Stimulated activated CD8-positive, alpha-beta memory T cell treated with anti-CD3 and anti-CD28 coated beads, Interleukin-15, amount 100 ng/mL, for 4 hours (primary cell): ENCODE measurements at places on chromosomes 1 and 21.

DNA sequence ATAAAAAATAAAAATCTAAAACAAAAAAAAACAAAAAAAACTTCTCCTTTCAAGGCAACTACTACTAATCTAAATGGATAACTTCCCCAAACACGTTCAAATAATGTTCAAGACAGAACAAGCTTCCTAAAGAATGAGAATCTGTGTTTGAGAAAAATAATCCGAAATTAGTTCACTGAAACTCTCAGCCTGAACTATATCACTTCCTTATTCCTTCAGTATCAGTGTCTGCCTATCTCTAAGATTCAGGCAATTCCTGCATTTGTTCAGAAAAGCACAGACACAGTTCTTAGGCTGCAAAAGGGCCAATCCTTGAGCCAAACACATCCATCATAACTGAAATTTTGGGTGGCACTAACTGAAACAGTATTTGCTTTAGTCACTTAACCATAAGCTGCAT is 22.4 kb downstream of the DSTYK start:
- no peak for DNase-seq

GRCh38 chr1:163069655-163070277 is 605 bp downstream of the RGS4 start:
- DNase-seq, result no peak

DNA sequence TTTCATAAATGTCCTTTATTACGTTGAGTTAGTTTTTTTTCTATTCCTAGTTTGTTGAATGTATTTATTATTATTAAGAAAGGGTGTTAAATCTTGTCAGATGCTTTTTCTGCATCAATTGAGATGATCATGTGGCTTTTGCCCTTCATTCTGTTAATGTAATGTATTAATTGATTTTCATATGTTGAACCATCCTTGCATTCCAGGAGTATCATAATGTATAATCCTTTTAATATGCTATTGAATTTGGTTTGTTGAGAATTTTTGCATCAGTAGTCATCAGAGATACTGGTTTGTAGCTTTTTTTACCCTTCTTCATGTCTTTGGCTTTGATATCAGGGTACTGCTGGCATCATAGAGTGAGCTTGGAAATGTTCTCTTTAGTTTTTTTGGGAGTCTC is 100.0 kb downstream of the POFUT2 start:
- no peak for DNase-seq

DNA sequence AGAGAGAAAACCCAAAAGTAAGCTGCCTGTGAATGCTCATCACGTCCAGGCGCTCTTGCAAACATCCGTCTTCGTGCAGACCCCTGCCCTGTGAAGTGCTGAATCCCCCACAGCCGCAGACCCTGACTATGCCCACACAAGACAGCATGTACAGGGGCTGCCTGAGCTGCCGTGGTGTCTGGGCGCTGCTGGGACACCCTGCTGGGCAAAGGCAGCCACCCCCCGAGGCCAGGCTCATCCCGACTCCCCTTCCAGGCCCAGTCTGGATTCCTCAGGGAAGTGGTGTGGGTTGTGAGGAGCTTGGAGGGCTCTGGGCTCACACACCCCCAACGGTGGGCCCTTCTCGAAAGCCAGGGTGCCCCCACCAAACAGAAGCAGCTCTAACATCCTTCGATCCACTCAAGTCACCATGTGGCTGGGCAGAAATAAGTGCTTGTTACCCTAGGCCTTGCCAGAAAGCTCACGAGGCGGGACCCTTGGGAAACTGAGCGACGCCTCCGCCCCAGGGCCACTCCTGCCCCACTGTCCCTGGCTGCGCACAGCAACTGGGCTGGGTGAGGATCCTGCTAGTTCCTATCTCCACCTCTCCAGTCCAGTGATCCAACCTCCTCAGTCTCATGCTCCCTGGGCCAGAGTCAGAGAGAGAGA is 4.8 kb upstream of the WNT9A start:
- no peak for DNase-seq

DNA sequence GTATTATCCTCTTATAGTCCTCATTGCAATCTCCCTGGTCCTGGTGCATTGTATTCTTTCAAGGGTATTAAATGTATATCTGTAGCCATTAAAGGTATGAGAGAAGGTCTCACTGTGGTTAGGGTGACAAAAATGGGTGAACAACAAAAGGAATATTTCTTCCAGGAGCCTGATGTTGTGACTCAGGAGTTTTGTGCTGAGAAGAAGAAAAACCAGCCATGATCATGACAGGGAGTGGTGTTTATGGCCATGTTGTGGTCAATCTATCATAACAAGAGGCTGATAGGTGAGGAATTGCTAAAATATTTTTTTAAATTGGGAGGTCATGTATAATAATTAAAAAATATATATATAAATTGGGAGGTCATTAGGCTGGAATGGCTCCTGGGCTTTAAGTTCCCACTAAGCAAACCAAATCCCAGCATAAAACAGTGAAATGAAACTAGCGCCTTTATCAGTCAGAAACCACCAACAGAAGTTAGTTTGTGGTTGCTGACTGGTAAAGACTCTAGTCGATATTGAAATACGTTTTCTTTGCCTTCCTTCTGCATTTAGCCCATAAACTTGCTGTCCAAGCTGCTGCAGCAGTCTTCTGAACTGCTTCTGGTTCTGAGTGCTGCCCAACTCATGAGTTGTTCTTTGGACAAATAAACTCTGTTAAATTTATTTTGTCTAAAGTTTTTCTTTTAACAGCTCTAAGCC is 60.3 kb downstream of the TBX19 start:
- DNase-seq, result no peak

GRCh38 chr1:43772978-43773377 is 65.6 kb downstream of the ST3GAL3 start:
- no peak for DNase-seq

DNA sequence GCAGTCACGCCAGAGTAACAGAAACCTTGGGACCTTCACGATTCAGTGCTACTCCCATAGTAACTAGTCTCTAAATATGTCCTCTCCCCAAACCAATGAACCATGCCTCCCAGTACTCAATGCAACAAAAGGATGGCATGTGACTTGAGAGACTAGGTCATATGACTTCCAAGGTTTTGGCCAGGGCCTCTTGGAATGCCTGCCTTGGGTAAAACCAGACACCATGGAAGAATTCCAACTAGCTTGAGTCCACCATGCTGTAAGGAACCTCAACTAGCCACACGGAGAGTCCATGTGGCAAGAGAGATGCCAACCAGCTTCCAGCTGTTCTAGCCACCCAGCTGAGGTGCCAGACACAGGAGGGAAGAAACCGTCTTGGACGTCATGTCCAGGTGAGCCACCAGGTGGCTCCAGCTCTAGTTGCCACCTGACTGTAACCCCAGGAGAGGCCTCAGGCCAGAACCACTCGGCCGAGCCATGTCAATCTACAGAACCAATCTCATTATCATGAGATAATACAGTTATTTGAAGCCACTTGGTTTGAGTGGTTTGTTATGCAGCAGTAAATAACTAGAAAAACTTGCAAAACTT is 115.0 kb downstream of the SYF2 start:
- DNase-seq, result no peak

DNA sequence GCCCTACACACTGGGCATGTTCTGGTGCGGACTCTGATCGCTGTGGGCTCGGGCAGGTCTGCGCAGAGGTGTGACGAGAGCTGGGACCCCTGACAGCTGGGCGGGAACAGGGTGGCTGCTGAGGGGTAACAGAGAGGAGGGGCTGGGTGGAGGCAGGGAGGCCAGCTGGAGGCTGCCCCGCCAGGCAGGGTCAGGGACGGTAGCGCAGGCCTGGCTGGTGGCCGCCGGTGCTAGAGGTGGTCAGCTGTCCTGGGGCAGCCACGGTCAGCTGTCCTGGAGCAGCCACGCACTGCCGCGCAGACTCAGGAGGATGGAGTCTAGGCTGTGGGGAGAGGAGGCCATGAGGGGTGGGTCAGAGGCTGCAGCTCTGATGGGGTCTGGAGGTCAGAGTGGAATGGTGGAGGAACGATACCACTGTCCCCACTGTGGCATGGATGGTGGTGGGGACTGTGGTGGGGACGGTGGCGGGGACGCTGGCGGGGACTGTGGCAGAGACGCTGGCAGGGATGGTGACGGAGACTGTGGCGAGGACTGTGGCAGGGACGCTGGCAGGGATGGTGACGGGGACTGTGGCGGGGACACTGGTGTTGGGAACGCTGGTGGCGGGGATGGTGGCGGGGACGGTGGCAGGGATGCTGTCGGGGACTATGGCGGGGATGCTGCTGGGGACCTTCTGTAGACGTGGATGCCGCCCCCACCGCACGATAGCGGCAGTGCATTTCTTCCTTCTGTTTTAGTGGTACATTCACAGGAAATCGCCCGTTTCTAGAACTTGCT is 21.3 kb upstream of the LRRC3 start:
- no peak for DNase-seq

GRCh38 chr1:167775178-167775577 is 53.4 kb downstream of the MPZL1 start:
- no peak for DNase-seq

DNA sequence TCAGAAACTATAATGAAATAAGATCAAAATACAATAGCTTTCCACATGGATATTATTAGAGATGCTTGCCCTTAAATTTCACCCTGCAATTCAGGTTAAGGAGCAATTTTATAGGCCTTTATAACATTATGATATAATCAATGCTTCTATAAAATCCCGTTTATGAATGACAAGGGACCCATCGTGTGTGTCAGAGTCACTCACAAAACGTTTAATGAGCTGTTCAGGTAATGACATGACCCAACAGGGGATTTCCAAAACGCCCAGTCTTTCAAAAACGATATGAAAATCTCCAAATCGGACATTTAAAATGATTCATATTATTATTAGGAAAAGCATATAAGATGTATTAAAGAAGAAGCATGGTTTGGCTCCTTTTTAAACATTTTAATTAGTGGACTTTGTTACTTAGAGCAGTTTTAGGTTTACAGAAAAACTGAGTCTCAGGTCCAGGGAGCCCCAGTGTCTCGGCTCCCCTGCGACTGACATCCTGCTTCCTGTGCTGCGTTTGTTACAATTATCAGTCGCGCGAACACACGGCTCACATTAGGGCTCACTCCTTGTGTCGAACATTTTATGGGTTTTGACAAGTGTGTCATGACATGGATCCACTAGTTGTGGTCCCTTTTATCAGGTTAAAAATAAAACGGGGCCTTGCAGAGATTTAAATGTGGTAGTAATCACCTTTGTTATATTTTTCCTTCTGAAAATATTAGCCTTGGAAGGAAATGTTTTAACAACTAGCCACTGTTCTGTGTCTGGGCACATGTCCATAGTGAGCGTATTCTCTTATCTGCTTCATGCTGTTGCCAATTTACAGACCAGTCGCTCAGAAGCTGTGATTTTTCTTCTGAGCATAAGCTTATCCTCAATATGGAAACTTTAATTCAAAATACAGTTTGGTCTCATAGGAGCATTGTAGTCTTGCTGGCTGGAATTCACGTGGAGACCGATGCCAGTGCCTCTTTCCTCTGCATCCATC is 52.0 kb upstream of the POFUT2 start:
- DNase-seq, result no peak

DNA sequence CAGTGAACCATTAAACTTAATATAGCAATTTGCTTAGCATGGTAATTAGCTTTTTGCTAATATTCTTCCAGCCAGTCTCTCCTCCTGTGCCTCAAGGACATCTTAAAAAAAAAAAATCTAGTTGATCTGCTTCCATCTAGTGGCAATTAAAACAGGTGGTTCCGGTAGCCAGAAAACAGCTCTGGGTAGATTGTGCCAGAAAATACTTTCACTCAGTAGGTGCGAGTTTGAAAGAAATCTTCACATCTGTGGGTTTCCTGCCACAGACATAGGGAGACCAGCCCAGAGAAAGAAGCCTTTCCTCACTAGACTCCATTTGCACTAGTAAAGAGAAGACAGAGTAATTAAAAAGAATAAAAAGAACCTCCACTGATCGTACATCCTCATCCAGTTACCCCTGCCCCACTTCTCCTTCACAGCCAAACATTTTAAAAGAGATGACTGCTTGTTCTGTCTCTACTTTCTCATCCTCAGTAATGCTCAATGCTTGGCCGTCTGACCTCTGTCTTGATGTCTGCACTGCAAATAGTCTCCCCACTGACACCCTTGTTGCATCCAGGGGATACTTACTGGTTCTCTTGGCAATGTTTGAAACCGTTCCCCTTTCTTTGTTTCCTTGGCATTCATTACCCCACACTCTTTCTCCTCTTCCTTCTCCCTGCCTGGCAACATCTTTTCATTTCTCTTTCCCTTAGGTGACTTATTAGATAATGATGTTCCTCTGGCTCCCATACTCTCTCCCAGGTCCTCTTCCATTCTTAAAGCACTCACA is 16.9 kb downstream of the SELL start:
- DNase-seq, result no peak

DNA sequence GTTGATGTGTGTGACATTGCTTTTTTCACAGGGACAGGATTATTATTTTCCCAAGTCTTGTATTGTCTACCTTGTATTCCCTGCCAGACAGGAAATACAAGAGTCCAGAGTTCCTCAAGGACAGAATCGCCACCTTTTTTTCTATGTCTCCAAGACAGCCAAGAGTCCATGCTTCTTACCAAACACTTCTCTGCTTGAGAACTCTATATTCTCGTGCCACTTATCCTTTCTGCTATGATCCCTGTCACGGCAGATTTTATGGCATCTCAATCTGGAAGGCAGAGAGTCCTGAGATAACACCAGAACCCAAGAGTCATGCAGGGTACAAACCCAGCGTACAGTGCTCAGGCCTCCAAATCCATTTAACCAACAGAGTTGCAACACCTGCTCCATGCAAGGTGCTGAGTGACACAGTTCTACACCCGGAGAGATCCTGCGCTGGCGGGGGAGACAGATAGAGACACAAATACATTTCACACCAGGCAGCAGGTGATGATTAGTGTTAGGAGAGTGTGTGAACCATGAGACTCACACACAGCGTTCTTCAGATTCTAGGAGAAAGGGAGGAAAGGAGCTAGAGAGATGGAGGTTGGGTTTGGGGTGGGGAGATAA is 107.6 kb downstream of the NAV1 start:
- DNase-seq, result no peak

DNA sequence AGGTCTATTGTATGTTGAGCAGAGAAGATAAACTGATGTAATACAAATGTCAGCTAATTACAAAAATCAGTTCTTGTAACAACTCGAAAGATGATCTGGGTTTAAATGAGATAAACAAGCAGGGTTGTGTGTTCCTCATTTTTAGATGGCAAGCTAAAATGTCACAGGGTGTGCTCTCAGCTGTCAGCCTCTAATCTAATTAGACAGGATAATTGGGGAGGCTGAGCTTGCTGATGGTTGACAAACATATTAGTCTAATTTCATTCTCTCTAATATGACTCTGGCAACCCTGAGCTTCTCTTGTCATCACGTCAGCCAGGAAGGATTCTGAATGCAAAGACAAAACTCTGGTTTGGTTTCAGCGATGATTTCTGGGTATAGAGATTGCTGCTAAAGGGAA is 335.3 kb upstream of the KAZN start:
- DNase-seq, result no peak

GRCh38 chr1:213984387-213985208 is 3.2 kb upstream of the PROX1 start:
- no peak for DNase-seq

GRCh38 chr1:237748171-237748960 is 142.4 kb downstream of the ZP4 start:
- no peak for DNase-seq

DNA sequence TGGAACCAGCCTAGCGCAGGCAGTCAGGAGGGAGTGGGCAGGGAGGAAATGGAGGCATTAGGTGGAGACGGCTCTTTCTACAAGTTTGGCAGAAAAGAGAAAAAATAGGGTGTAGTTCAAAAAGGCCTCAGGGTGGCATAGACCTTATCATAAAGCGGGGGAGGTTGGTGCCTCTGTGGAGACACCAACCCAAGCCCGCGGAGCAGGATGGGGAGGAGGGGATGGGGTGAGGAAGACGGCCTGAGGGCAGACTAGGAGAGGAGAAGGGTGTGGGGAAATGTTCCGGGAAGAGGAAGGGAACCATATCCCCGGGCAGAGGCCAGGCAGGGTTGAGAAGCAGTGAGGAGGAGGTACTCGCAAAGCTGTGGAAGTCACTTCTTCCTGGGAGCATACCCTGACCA is 17.4 kb upstream of the SHE start:
- DNase-seq, result no peak
